ENCODE measurements at places on chromosomes 7 and 10.
A peak's percentile ranks its signal among the peaks of the same experiment; 100 is the strongest.

- no peak for DNase-seq
Measured at GRCh38 chr7:75727881-75728593, 10.7 kb downstream of the HIP1 start.

DNA sequence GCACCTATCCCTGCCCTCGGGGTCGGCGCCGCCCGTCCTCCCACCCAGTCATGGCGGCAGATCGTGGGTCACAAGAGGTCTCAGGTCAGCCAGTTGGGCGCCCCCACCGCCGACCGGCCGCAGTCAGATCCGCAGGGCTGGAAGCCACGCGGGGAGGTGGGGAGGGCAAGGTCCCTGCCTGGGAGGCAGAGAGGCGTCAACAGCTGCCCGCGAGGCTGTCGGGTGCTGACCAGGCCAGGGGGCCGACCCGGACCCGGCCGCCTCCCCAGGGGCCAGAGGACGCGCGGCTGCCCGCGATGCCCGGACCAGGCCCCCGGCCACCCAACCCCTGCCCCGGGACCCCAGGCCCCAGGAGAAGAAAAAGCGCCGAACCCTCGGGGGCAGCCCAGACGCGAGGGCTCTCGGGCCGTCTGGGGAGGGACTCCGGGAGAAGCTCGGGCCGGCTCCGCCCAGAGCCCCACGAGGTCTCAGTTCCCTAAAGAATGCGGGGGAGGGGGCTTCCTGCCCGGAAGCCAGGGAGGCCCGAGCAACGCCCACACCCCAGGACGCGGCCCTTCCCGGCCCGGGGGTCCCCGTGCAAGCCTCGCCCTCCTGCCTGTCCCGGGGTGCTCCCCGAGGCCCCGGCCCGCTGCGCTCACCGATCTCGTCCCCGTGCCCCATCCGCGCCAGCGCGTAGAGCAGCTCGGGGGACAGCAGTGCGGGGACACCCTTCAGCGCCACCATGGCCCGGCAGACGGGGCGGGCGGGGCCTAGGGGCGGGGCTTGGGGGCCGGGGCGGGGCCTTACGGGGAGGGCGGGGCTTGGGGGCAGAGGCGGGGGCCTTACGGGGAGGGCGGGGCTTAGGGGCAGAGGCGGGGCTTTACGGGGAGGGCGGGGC, at the start of gene FUOM:
FUOM (minus strand) TSS at position 735 of the 877 bp plus-strand sequence; CDS start at position 723, 12 bp downstream.
- peak; percentile 60 for DNase-seq

- DNase-seq, result no peak
Measured at GRCh38 chr7:50333221-50333651, 28.7 kb downstream of the IKZF1 start.

DNA sequence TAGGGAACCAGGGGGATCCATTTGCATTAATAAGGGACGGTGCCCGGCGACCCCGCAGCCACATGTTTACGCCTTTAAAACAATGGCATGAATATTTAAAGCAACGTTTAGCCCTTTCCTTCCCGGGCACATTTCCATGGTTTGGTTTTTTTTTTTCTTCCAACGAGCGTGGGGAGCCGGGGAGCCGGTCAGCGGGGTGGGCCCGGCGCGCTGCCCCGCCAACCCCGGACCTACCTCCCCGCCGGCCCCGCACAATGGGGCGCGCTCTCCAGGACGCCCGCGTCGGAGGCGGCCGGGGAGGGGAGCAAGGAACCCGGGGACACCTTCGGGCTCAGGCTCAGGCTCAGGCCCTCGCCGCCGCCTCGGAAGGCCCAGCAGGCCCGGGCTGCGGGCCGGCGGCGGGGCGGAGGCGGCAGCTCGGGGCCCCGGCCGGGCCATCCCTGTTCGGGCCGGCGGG, 1.0 kb downstream of the SEPHS1 start:
- DNase-seq, result peak; percentile 47

DNA sequence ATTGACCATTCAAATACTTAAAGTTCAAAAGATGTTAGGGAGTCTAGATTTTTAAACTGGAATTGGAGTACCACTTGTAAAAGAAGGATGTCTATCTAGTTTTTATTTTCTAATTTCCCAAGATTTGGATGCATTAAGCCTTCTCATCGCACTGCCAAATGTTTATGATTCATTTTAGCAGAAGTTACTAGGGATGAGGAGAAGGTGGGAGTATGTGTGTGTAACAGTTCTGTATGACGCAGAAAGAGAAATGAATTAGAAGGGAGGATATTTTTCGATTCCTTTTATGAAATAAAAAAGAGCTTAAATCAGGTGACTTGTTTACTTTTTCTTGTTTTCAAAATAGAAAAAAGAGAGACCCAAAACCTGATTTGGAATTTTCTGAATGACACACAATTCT, 6.8 kb upstream of the SLK start:
- no peak for DNase-seq

- DNase-seq, result no peak
Measured at GRCh38 chr10:285216-285615, 150.0 kb downstream of the ZMYND11 start.

GRCh38 chr10:23364378-23364777, 19.8 kb upstream of the C10orf67 start:
- DNase-seq, result no peak

- no peak for DNase-seq
Measured at GRCh38 chr10:84158550-84158949, 15.1 kb upstream of the GPR15LG start.

- no peak for DNase-seq
Measured at GRCh38 chr10:72097448-72098300, 9.3 kb upstream of the SPOCK2 start.

DNA sequence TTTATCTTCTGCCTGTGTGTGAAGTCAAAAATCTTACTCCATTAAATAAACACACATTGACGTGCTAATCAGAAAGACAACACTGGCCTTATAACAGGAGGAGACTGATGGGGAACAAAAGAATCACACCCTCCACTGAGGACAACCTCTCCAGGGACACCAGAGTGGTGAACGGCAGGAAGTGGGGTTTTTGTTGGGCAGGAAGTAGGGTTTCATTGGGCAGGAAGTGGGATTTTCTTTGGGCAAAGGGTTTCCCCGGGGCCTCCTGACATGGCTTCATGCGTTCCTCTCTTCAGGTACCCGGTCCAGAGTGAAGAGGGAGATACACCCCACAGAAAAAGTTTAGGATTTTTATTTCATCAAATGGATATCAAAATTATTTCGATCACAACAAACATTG, 30.6 kb downstream of the ADARB2 start:
- DNase-seq, result no peak

GRCh38 chr7:10803720-10804119, 170.0 kb upstream of the PHF14 start:
- no peak for DNase-seq

DNA sequence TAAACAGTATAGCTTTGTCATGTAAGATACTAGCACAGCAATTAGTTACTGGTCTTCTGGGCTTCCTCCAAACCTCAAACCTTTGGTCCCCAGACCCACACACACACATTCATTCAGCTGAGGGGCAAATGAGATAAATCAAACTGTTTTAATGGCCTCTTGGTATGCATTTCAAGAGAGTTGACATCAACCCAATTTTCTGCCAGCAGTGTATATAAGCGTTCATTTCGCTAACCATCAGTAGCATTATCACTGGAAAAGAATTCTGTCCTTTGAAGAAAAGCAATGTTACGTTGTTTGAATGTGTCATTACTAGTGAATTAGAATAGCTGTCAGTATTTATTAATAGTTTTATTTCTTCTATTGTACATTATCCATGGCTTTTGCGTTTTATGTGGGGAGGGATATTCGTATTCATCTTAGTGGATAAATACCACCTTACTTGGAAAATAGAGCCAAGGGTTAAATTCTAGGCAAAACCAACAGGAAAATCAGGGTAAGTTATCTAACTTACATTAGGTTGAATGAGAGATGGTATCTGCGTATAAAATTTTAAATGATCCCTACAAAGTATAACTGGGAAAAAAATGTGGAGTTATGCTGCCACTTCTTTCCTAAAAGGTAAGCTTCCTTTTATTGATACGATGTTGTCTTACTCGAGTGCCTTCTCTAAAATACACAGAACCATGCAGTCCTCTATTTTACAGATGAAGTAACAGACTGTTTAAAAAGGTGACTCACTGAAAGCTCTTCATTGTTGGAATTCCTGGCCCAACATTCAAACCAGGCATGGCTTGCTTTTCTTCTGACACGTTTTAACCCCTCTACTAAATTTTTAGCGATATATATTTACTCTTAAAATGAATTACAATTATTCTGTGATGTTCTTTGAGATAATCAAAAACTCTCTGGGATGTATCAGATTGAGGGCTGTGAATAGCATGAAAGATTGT, 2.0 kb upstream of the ZMYND11 start:
- DNase-seq, result no peak

- DNase-seq, result peak; percentile 80
Measured at GRCh38 chr10:60942788-60943315, 1.1 kb downstream of the RHOBTB1 start.

GRCh38 chr10:124414076-124414475, 4.6 kb downstream of the OAT start:
- DNase-seq, result no peak

DNA sequence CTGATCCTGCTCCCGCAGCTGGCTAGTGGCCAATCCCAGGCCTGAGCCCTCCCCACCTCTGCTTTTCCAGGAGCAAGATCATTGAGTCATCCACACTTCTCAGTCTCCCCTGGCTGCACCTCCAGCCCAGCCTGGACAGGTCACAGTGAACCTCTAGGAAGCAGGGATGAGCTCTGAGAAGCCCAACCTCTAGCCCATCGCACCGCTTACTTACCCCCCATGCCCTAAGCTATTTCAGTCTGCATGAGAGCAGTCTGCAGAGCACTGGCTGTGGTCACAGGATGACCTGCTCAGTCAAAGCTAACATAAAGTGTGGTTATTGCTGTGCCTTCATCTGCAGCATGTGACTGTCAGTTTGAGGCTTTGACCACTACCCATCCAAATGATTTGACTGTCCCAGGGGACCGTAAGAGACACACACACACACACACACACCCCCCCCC, 129.2 kb downstream of the SORBS1 start:
- DNase-seq, result no peak

DNA sequence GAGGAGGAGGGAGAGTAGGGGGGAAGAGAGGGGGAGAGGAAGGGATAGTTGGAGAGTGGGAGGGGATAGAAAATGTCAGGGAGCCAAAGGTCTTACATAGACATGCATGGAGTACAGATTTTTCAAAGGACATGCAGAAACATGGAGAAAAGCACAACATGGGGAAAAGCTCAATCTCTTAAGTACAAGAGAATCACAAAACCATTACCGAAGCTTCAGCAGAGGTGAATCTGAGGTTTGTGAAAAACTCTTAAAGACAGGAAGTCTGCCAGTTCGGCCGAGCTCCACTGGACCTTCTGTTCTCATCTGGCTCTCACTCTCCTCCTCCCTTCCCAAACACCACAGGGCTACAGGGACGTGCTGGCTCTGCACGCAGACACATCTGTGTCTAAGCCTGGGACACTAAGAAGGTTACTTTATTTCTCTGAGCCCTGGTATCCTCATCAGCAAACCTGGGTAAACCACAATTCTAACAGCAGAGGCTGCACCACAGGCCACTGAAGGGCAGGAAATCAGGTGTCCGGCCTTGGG, 133.9 kb downstream of the COBL start:
- DNase-seq, result no peak

DNA sequence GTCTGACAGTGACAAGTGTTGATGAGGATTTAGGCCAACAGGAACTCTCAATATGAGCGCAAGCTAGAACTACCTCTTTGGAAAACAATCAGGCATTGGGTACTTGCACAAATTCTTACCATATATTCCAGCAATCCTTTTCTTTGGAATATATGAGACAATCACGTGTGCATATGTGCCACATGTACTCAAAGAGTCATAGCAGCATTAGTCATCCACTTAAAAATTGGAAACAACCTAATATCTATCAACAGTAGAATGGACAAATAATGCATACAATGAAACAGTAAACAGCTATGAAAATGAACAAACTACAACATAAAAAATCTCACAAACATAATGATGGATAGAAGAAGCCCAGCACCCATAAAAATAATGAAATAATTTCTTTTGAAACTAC, 179.7 kb downstream of the GLI3 start:
- DNase-seq, result no peak

DNA sequence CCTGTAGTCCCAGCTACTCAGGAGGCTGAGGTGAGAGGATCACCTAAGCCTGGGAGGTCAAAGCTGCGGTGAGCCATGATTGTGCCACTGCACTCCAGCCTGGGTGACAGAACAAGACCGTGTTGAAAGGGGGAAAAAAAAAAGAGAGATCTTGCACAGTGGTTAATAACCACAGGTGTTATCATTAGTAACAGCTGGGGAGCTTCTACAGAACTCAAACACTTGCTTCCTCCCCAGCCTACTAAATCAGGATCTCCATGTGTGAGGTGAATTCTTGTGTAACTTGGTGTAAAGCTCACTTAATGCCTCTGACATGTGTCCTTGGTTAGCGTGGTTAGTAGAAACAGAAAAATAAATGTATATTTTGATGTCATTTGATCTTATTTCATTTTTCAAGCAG, 43.9 kb upstream of the BMS1 start:
- DNase-seq, result no peak

GRCh38 chr10:62443866-62444265, 69.7 kb downstream of the ZNF365 start:
- DNase-seq, result no peak

DNA sequence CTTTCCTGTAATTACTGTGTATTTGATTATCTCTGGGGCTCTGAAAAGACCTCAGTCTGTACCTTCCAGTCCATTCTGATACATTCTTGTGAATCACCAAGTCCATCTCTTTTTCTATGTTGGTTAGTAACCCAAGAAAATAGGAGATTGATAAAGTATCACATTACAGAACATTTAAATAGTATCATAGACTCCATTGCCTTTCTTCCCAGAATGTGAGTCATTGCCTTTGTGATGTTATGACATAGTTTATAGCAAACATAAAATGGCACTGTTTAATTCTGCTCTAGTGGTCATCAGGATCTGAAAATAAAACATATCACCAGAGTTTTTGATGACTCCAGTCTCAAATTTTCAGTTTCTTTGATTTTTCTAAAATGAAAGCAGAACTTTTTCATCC, 78.4 kb downstream of the NRG3 start:
- DNase-seq, result no peak

- DNase-seq, result no peak
Measured at GRCh38 chr7:96021568-96021967, 249.2 kb downstream of the DYNC1I1 start.

- DNase-seq, result no peak
Measured at GRCh38 chr10:126239844-126240243, 148.4 kb downstream of the ADAM12 start.

- peak; percentile 92 for DNase-seq
Measured at GRCh38 chr7:23597094-23598091, at the start of gene CCDC126. Gene CCDC126, plus strand, starts transcription at chr7:23597382. Its CDS starts 13,934 bp downstream, at chr7:23611316.

DNA sequence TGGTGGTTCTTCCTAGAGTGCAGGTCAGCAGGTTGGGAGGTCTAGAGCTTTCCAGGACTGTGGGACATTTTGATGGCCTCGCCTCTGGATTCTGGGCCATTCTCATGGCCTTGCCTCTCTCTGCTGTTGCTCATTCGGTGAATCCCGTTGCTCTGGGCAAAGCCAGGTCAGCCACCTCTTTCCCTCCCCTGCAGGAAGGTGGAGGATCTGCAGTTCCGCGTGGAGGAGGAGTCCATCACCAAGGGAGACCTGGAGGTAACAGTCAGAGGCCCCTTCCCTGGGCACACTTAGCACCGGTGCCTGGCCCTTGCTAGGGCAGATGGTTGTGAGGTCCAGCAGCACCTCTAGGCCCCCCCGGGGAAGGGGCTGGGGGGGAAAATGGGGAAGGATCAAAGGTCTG, 74.9 kb downstream of the CLIP2 start:
- peak; percentile 58 for DNase-seq

- peak; percentile 8 for DNase-seq
Measured at GRCh38 chr10:123848564-123849457, 42.8 kb downstream of the CPXM2 start.

Data from RPMI8226 (cell line).